ENCODE measurements at places on chromosomes 1 and 21. TPM values are rescaled to one million over a fixed set of nuclear protein-coding genes. Genes with fewer than 3 reads are reported as not detected.

The S100A3 gene
- polyA plus RNA-seq: 0.18 TPM

DNA sequence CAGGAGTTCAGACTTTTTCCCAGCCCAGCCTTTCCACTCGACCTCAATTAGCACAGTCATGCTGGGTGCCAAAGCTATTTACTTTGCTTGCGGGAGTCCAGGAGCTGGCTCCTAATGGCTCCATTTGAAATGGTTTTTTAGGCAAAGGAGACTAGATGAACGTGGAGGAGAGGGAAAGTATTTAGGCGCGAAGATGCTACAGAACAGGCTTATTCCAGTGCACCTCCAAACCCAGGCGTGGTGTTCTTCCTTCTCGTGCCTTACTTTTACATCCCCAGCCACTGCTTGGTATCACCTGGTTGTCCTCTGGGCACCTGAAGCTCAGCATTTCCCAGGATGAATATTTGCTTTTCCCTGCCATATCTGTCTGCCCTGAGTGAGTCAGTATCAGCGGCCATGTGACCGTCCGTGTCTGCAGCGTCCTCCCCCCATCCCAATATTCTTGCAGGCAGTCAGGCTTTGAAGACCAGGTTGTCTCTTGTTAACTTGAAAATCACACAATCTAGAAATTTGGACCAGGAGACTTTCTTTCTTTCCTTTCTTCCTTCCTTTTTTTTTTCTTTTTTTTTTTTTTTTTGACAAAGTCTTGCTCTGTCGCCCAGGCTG, 198.5 kb downstream of the DYRK1A start:
- no peak for DNase-seq

- DNase-seq: no peak
These were observed 831 bp upstream of the KRTAP10-2 start for GRCh38 chr21:44552136-44552535.

DNA sequence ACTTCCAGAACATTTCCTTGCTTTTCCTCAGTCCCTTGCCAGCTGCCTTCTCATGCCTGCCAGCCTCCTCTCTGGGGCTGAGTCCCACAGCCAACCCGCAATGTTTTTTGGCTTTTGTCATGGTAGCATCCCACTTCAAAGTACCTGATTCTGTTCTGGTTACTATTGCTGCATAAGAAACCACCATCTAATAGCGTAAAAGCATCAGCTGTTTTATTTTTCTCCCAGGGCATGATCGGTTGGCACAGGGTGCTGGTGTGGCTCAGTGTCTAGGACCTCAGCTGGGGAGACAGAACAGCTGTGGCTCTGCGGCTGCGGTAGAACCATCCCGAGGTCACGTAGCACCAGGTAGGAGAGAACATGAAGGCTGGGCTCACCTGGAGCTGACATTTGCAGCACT, 8.9 kb upstream of the PRMT2 start:
- no peak for DNase-seq

- no peak for DNase-seq
These were observed 17.6 kb downstream of the RABIF start for GRCh38 chr1:202871367-202871766.

- no peak for DNase-seq
These were observed 7.1 kb downstream of the CHRNB2 start for GRCh38 chr1:154574716-154575115.
